Motor neuron (in vitro differentiated cells): ENCODE measurements at places on chromosomes 12 and 14. TPM values are rescaled to one million over a fixed set of nuclear protein-coding genes. Genes with fewer than 3 reads are reported as not detected.

DNA sequence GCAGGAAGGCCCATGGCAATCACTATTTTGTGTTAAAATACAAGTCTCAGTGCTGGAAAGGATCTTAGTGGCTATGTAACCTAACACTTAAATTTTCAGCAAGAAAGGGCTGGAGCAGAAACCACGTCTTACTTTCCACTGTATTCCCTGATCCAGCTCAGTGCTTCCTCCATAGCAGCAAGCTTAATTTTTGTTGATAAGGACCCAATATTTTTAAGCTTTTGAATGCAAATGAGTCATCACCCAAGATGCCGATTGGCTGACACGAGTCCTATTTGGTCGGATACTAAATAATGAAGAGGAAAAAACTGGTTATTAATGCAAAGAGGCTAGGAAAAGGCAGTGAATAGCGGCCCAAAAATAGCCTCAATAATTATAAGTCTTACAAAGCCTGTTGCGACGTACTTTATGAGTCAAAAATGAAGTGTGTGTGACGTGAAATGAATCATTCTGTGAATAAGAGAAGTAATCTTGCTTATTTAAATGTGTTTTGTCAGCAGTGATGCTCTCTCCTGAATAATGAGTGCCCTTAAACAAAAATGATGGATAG lies 46.9 kb upstream of the IGF1 start:
- ATAC-seq = no peak

DNA sequence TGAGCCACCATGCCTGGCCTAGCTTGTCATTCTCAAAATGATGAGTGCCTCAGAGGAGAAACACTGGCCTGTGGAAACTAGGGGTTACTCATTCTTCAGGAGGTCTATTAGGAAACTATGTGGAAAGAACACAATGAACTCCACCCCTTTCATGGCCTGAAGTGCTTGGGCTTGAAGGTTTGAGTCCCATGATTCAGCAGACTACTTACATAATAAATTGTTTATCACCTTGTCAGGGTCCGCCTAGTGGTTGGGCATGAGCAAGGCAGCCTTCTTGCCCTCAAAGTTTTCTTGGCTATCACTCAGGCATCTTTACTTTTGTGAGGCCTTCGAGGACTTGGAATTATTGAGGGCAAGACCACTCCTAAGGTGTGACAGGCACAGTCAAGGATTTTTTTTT lies 251.2 kb downstream of the ACSS3 start:
- ATAC-seq = no peak

GRCh38 chr14:55297611-55298499 lies 26.6 kb downstream of the FBXO34 start:
- no peak for ATAC-seq

Gene IGF1
- total RNA-seq = 0.26 and 0.60 TPM in 2 replicates

GRCh38 chr12:111927346-111927745 lies 85.3 kb downstream of the MAPKAPK5 start:
- no peak for ATAC-seq

DNA sequence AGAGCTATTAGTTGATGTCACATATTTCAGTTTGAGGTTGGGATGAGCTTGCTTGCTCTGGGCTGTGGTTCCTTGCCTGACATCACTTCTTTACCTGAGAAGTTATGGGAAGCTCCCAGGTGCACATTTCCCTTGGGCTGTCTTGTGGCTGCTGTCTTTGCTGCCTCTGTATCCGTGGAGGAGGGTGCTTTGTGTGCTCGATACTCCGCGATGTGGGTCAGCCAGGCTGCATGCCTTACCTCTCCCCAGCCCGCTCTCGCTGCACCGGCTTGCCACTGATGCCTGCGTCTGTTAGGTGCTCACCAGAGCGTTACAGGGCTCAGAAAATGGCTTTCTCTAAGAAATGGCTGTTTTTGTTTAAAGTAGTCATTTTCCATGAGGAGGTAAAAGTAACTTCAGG lies 19.6 kb downstream of the PELI2 start:
- peak; percentile 66 for ATAC-seq
